ENCODE measurements at places on chromosomes 7 and 10.

GRCh38 chr7:139105484-139105883 lies 4.0 kb downstream of the ZC3HAV1 start:
- no peak for DNase-seq

DNA sequence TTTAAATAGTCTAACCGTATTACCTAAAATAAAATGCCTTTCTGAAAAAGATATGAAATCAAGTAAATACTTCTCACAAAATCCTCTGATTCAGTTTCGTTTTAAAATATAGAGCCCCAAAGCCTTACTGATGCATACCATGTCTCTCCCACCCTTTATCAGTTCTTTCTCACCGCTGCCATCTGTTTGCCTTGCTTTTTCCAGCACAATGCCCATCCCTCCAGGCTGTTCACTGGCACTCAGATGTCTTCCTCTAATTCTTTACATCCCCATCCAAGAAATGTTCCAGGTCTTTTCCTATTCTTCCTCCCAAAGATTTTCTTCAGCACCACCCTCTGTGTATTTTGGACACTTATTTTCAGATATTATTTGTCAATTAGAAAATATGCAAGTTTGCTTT lies 116.5 kb upstream of the LRRN3 start:
- no peak for DNase-seq

- no peak for DNase-seq
These were observed 19.4 kb downstream of the STEAP1B start for GRCh38 chr7:22480523-22481075.

DNA sequence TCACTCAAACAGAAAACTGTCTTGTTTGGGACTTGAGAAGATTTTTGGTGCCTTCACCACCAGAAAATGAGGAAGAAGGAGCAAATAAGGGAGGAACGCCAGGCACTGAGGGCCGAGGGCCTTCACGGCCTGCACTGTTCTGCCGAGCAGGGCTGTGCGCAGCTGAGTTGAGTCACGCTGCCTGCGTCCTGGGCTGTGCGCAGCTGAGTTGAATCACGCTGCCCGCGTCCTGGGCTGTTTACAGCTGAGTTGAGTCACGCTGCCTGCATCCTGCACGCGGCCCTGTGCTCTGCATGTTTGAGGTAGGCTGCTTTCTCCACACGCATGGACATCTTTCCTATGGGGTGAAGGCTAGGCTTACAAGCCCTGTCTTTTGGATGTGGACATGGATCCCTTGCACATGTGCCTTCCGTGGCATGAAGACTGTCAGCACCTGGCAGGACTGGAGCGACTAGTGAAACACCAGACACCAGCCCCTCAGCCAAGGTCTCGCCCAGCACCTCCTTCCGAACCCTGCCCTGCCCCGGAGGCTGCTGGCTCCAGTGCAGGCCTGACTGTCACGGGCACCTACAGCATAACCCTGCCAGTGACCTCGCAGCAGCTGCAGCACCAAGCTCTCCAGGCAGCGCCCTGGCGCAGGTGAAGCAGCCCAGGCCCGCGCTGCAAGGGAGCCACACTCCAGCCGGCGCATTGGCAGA lies 96.7 kb downstream of the HTR5A start:
- peak; percentile 48 for DNase-seq

GRCh38 chr10:46273506-46274477 lies 13.0 kb upstream of the ANTXRL start:
- peak; percentile 43 for DNase-seq

- peak; percentile 56 for DNase-seq
These were observed 44.8 kb downstream of the PRPF18 start for GRCh38 chr10:13631594-13631993.

- DNase-seq, result no peak
These were observed 471.8 kb downstream of the PLXDC2 start for GRCh38 chr10:20288060-20288459.

DNA sequence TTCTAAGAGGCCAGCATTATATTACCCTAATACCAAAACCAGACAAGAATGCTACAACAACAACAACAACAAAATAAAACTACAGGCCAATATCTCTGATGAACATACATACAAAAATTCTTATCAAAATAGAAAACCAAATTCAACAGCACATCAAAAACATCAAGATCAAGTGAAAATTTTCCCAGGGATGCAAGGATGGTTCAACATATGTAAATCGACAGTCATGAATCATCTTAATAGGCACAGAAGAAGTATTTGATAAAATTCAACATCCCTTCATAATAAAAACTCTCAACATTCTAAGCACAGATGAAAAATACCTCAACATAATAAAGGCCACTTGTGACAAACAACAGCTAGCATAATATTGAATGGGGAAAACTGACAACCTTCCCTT lies 75.3 kb downstream of the JMJD1C start:
- DNase-seq, result no peak

DNA sequence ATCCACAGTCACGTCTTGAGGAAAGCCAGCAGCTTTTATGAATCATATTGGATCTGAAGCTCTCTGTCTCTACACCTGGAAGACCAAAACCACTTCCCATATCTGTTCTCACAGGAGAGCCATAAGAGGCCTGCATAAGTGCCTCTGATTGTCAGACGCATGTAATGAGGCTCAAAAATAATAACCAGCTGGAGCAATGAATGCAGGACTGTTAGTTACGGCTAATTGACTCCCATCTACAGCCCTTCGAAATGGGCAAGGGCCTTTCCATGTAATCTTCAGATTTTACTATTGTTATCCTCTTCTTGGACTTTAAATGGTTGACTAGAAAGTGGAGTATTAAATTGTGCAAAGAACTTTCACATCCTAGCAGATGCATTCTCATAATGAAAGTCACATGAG lies 4.4 kb upstream of the SEMA3C start:
- no peak for DNase-seq

GRCh38 chr10:86151613-86152012 lies 215.0 kb downstream of the GRID1 start:
- no peak for DNase-seq

DNA sequence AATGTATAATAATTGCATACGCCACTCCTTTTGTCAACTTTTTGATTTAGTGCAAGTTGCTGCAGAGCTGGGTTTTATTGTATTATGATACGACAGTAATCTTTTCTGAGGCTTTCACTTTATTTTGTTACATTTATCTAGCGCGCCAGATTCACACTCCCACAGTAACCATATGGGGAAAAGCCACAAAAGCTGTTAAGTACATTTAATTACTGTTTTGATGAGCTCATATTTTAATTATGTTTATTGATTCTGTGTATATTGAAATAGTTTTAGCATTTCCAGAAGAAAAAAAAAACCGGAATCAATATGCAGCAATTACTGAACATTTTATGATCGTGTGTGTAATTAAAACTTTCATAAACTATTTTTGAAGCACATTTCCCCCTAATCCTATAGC lies 118.5 kb downstream of the RAB11FIP2 start:
- DNase-seq, result no peak

GRCh38 chr7:49020145-49020544 lies 95.8 kb downstream of the CDC14C start:
- DNase-seq, result no peak

- no peak for DNase-seq
These were observed 80.8 kb downstream of the FOXL3 start for GRCh38 chr7:370775-371118.

- no peak for DNase-seq
These were observed 6.8 kb downstream of the ORAI2 start for GRCh38 chr7:102439963-102440795.

DNA sequence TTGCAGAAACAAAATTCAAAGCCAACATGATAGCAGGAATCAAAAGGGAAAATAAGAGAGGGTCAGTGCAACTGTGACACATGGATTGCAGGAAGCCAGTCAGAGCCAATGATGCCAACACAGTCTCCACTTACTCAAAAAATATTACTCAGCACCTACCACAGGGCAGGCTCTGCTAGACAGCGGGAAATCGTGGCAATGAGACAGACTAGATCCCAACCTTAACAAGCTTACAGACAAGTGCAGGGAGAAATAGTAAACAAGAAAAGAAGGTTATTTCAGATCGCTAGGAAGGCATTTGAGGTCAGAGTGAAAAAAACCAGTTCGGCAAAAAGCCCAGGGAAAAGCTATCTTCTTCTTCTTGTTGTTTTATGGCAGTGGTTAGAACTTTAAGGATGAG lies 45.2 kb upstream of the NPFFR1 start:
- no peak for DNase-seq

DNA sequence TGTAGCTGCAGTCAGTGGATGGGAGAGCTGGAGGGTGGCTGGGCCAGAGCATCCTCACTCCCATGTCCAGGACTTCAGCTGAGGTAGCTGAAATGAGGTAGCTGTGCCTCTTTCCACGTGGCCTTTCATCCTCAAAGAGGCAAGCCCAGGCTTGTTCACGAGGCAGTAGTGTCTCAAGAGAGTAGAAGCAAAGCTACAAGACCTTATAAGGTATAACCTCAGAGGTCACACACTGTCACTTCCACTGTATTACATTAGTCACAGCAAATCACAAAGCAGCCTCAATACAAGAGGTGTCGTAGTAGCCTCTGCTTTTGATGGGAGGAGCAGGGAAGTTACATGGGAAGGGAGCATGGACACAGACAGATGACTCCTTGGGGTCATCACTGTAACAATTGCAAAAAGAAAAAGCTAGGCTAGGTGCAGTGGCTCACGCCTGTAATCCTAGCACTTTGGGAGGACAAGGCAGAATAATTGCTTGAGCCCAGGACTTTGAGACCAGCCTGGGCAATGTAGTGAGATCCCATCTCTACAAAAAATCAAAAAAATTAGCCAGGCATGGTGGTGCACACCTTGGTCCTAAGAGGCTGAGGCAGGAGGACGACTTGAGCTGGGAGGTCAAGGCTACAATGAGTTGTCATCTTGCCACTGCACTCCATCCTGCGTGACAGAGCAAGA lies 97.5 kb downstream of the SKIDA1 start:
- DNase-seq, result no peak

DNA sequence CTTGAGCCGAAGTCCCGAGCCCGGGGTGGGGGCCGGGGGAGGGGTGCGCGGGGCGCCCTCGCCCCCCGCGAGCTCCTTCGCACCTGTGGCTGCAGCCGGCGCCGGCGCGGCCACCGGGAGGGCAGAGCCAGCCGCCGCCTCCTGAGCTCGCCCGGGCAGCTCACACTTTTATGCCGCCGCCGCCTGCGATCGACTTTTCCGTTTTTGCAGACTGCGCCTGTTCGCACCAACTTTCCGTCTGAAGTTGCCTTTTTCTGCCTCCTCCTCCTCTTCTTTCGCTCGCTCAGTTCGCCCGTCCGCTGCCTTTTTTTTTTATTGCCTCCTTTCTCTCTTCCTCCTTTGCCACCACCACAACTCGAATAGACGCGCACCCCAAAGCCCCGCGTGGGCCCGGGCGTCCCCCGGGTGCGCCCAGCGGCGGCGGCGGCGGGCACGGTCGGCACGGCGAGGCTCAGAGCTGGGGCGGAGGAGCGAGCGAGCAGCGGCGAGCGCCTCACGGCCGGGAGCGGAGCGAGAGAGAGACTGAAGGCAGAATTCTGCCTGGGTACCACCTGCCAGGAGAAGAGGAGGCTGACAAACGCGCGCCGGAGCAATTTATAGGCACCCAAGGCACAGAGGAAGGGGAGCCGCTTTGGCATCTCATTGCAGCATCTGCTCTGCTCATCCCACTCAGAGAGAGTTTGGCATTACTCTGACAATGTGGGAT lies at the start of gene C1QL3:
C1QL3 (minus strand) TSS at position 569 of the 706 bp plus-strand sequence. CDS start 814 bp downstream, outside the sequence.
- DNase-seq, result peak; percentile 5

DNA sequence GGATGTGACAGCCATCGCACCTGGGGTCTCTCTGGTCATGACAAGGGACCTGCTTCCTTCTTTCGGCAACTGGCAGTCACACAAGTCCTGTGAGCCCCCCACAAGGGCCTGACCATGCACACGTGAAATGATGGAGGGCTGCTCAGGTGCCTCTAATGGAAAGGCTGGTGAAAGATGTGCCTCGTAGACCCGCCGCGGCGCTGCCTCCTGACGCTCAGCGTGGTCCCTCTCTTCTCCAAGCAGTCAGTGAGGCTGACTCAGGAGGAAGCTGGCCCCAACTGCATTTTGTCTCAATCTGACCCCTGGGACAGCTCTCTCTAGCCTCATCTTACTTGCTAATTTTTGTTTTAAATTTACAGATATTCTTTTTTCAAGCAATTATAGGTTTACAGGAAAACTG lies 100.9 kb downstream of the MAD1L1 start:
- no peak for DNase-seq

DNA sequence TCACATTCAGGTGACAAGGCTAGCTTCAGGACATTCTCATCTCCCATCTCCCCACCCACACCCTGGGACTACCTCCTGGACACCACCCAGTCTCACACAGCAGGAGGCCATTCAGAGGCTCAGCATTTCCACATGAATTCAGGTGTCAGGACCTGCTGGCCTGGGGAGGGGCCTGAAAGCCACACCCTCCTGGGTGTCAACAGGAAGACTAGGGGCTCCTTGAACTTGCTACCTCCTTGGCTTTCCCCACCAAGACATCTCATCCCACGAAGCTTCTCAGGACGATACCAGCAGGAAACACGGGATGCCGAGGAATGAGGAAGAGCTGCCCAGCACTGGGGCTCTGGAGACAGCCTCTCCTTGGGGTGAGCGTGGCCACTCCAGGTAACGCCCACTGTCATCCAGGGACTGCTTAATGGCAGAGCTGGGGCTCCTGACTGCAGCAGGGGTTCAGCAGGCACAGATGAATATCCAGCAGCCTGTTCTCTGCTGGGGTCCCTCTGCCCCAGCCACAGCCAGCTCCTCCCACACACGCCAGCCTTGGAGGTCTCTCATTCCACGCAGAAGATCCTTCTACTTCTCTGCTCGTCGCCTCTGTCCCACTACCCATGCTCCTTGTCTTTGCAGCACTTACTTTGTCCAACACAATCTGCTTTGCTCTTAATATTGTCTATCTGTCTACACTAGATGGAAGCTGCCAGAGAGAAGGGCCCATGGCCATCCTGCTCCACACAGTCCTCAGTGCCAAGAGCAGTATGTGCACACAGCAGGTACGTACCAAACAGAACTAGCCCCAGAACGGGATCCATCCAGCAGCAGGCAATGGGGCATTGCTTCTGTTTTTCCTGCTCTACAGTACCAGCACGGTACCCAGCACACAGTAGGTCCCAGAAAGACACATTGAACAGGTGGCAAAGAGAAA lies 88.7 kb downstream of the FAM53B start:
- DNase-seq, result no peak

DNA sequence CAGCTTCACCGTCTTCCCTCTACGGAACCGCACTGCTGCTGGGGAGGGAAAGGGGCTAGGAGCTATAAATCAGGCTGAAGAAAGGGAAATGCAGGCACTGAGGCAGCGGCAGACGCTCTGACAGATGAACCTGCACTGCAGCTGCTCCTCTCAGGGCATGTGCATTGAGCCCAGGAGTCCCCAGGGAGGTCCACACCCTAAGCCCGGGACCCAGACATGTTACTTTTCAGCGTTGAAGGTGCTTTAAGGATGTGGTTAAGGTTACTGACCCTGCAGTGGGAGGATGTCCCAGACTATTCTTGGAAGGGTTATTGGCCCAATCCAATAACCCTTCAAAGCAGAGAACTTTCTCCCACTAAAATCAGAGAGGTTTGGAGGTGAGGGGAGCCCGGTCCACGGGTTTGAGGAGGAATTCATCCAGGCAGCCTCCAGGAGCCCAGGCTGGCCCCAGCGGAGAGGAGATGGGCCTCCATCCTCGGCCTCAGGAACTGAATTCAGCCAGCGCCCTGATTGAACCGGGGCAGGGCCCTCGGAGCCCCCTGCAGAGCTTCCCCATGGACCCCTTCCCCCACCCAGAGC lies 75.4 kb downstream of the ADARB2 start:
- DNase-seq, result no peak

GRCh38 chr7:136168821-136169220 lies 191.7 kb upstream of the MTPN start:
- no peak for DNase-seq

All from suppressor macrophage (primary cell).